ENCODE measurements at places on chromosomes 5 and 9. TPM values are rescaled to one million over a fixed set of nuclear protein-coding genes. Genes with fewer than 3 reads are reported as not detected.

The CDC20B gene
- not detected for polyA plus RNA-seq

The TEX48 gene
- not detected for polyA plus RNA-seq

The DBN1 gene
- polyA plus RNA-seq, result 96.5 TPM

The NFX1 gene
- 21.9 TPM for polyA plus RNA-seq

DNA sequence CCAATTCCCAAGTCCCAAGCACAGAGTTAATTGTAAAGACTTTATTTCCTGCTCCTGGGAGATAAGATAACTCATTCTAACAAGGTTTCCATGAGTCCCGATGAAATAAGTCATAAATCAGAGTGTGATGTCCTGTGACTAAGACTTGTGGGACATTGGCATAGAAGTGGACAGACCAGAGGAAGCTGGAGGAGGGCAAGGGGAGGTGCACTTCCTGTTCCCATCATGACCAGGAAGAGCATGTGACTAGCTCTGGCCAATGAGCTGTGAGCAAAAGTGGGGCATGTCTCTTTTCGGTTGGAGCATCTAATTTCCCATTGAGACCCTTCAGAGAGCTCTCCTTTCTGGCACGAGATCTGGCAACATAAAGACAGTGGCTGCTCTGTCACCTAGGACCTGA, 100.4 kb downstream of the ZNF354C start:
- DNase-seq, result no peak

GRCh38 chr5:176832162-176832561, 21.8 kb downstream of the UNC5A start:
- DNase-seq, result no peak

The CCL27 gene
- polyA plus RNA-seq, result 0.32 TPM

Measured in urinary bladder (tissue), 4 donors.